ENCODE measurements at places on chromosomes 2 and 18.

DNA sequence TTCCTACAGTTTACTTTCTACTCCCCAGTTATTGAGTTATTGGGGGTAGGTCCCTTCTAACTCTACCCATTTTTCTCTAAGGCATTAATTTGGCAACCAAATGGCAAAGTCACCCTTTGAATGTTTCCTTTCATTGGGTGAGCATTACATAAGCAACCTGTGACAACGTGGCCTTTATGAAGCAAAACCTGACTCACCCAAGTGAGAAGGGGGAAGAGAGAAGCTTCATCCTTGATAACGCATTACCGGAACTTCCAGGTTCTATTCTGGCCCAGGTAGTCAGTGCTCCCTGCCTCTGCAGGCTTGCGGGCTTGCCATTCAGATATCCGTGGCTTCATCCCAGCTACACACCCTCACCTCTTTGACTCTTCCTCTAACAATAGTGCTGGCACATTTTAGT, 39.1 kb upstream of the FAM124B start:
- DNase-seq: no peak

DNA sequence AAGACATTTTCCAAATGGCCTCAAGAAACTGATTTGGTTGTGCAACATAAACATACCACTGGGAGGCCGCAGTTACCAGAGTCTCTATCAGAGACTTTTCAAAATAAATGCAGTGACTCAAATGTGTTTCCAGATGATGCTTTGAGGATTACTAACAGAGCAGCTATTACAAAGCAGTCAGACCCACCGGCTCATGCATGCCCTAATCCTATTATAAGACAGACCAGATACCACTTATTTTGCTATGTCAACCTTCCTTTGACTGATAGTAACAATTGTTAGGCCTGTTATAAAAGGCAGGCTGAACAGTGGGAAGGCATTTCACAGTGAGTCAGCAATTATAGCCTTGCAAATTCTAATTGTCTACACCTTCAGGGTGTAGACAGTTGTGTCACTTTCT, 217.7 kb downstream of the LRRTM1 start:
- DNase-seq: no peak

DNA sequence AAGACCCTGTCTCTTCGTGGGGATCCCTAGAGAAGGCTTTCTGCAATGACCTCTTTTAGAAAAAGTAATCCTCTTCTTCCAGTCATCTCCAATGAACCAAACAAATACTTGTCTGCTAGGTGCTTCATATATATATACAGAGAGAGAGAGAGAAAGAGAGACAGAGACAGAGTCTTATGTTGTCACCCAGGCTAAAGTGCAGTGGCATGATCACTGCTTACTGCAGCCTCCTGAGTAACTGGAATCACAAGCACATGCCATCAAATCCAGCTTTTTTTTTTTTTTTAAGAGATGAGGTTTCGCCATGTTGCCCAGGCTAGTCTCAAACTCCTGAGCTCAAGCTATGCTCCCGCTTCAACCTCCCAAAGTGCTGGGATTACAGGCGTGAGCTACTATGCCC, 18.6 kb upstream of the PKDCC start:
- no peak for DNase-seq

GRCh38 chr18:51236225-51236624, 38.7 kb upstream of the MEX3C start:
- no peak for DNase-seq

GRCh38 chr2:165109915-165110314, 93.9 kb downstream of the SCN3A start:
- DNase-seq: no peak

DNA sequence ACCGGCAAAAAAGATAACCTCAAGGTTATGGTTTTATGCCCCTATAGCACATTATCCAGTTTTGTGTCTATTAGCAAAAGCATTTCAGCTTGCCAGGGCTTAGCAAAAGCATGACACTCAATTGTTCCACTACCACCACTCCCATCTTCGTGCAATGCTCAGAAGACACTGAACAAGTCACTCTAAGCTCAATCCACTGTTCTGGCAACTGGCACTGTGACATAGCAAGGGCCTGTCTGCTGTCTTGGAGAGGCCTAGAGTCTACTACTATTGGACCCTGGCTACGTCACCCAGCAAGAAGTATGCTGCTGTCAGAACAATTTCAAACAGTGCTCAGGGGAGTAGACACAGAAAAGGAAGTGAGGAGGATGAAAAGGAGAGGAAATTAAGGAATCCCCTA, 103.5 kb upstream of the PPP1CB start:
- DNase-seq: no peak
